ENCODE measurements at places on chromosomes 6 and 20.
A peak's percentile ranks its signal among the peaks of the same experiment; 100 is the strongest.

DNA sequence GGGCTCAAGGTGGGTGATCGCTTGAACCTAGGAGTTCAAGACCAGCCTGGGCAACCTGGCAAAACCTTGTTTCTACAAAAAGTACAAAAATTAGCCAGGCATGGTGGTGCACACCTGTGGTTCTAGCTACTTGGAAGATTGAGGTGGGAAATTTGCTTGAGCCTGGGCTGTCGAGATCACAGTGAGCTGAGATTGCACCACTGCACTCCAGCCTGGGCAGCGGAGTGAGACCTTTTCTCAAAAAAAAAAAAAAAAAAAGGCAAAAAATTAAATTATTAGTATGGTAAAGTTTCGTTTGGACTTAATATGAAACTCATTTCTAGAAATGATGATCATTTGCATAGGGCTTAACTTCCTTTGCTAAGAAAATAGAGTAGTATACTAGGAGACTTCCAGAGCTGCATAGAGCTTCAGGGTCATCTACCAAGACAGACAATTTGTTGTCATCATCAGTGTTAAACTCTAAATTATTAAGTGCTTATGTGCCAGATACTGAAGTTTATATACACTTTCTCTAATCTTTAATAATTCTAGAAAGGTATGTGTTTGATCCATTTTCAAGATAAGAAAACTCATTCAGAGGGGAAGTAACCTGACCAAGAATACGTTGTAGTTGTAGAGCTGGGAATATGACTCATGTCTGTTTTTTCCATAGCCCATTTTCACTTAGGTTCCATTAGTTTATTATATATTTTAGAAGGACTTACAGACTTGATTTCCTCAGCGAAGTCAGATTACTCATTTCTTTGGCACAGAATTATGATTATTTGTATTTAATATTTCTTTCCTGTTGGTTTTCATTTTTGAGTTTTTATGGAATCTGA, 84.5 kb downstream of the SLC16A10 start:
- H3K4me3 ChIP-seq = no peak overlapping the region
- DNase-seq = no peak
- H3K4me1 ChIP-seq = peaks cover 11% of the 10 kb centered on the region
- no peaks in the 10 kb centered on the region for H3K36me3 ChIP-seq
- H3K27ac ChIP-seq = no peak overlapping the region

GRCh38 chr6:126069449-126069848, 83.1 kb downstream of the TRMT11 start:
- no peak overlapping the region for H3K4me3 ChIP-seq
- H3K27me3 ChIP-seq = no peaks in the 10 kb centered on the region

DNA sequence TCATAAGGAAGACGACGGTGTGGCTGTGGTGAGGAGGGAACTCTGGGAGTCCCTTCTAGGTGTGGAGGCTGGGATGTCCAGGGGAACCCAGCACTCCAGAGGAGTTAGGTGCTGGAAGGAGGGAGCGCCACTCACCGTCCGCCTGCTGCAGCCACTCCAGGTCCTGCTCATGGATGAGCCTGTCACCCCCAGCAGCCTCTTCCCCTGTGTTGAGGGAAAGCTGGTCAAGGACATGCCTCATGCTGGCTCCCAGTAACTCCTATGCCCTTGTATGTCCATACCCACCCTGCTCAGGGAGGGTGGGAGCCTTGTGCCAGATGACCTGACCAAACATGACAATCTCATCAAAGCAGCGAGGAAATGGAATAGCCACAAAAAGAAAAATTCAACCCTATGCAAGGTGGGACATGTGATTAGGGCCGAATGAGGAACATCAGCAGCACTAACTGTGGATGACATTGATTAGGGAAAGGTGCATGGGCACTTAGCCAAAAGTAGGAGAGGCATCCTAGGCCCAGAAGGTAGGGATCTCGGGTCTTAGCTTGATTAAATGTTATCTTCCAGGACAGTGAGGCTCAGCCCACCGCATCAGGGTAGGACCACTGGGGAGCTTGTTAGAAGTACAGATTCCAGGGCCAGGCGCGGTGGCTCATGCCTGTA, 3.0 kb downstream of the DNPH1 start:
- DNase-seq = no peak
- no peaks in the 10 kb centered on the region for H3K36me3 ChIP-seq
- peaks cover 11% of the 10 kb centered on the region for H3K4me1 ChIP-seq
- no peak overlapping the region for H3K27ac ChIP-seq
- H3K27me3 ChIP-seq = no peaks in the 10 kb centered on the region

DNA sequence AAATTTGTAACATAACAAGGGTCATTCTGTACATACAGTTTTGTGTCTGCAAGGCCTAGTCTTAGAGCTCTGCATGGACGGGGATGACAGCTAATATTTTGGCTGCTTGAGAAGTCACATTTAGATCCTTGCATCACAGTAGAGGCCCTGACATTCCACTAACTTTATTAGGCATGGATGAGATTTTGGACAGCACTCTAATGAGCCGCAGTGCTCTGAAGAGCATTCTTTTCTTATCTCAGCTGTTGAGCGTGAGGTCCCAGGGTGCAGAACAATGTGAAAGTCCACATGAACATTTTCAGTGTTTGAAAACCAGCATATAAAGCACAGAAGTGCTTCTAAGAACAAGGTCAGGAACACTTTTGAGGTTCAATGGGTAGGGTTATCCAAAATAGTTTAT, 58.9 kb downstream of the IPCEF1 start:
- peaks cover 20% of the 10 kb centered on the region for H3K4me1 ChIP-seq
- H3K27ac ChIP-seq = peak overlapping the region; percentile 11
- H3K27me3 ChIP-seq = no peaks in the 10 kb centered on the region
- DNase-seq = peak; percentile 45
- no peak overlapping the region for H3K4me3 ChIP-seq

DNA sequence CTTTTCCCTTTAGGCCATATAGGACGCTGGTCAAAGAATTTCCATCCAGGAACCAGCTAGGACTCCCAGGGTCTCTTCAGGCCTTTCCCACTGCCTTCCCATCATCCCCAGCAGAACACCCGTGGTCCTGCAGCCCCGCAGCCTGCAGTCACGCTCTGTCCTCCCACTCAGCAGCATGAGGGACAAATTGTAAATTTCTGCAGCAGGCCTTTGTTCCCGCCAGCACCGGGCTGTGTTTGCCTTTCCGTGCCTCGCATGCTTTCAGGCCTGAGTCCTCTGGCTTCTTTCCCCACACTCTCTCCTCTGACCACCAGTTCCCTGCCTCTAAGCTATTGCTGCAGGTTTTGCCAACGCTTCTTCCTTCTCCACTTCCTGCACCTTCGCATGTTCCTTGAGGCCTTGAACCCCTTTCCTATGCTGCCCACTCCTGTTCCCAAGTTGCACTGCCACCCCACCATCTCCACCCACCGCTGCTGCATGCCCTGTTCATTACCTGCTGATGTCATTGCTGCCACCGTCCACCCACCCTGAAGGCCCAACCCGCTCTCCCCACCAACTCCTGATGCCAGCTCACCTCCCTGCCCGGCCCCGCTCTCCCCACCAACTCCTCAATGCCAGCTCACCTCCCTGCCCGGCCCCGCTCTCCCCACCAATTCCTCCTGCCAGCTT, 49.8 kb downstream of the RNASET2 start:
- no peak for DNase-seq
- no peak overlapping the region for H3K4me3 ChIP-seq
- no peaks in the 10 kb centered on the region for H3K27me3 ChIP-seq
- no peak overlapping the region for H3K27ac ChIP-seq
- H3K4me1 ChIP-seq = no peaks in the 10 kb centered on the region
- no peaks in the 10 kb centered on the region for H3K36me3 ChIP-seq

GRCh38 chr6:50062051-50062450, 12.3 kb upstream of the DEFB112 start:
- H3K27me3 ChIP-seq = no peaks in the 10 kb centered on the region
- H3K36me3 ChIP-seq = no peaks in the 10 kb centered on the region
- H3K27ac ChIP-seq = no peak overlapping the region
- no peaks in the 10 kb centered on the region for H3K4me1 ChIP-seq
- H3K4me3 ChIP-seq = no peak overlapping the region
- DNase-seq = no peak

DNA sequence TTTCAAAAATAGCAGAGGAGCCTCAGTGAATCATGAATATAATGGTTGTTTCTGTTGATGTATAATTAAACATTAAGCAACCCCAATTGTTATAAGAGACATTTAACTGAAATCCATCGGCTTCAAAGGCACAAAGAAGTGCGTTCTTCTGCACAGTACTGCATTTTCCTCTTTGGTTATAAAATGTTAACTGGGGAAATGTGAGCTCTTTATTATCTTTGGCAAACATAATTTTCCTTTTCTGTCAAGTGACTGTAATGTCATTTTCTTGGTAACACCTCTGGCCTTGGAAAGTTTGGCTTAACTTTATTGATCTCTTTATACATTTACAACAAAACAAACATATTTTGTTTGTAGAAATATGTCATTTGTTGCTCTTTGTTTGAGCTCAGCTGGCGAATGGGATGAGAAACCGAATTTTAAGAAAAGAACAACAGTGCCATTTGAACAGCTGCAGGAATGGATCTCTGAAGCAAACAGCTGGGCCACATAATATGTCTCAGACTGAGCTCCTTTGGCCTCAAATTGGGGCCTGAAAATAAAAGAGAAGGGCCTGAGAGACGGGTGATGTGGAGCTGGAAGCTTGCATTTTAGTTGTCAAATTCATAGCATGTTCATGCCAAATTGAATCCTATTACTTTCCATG, 427.0 kb upstream of the SPTLC3 start:
- H3K36me3 ChIP-seq = no peaks in the 10 kb centered on the region
- no peak overlapping the region for H3K4me3 ChIP-seq
- no peaks in the 10 kb centered on the region for H3K27me3 ChIP-seq
- no peaks in the 10 kb centered on the region for H3K4me1 ChIP-seq

- no peaks in the 10 kb centered on the region for H3K4me1 ChIP-seq
- no peak for DNase-seq
- no peak overlapping the region for H3K27ac ChIP-seq
- H3K4me3 ChIP-seq = no peak overlapping the region
- H3K36me3 ChIP-seq = no peaks in the 10 kb centered on the region
Observed at GRCh38 chr20:44619294-44619693, 32.2 kb downstream of the ADA start.

- H3K36me3 ChIP-seq = no peaks in the 10 kb centered on the region
- peak overlapping the region; percentile 82 for H3K27ac ChIP-seq
Observed at GRCh38 chr6:7106215-7106751, 1.5 kb upstream of the RREB1 start.

GRCh38 chr6:30836957-30837356, 47.4 kb upstream of the DDR1 start:
- H3K27me3 ChIP-seq = no peaks in the 10 kb centered on the region
- peaks cover 13% of the 10 kb centered on the region for H3K4me1 ChIP-seq
- no peak overlapping the region for H3K27ac ChIP-seq
- H3K4me3 ChIP-seq = no peak overlapping the region

GRCh38 chr6:132009175-132009574, 58.0 kb upstream of the CCN2 start:
- no peak for DNase-seq
- no peaks in the 10 kb centered on the region for H3K4me1 ChIP-seq
- no peak overlapping the region for H3K27ac ChIP-seq
- no peaks in the 10 kb centered on the region for H3K27me3 ChIP-seq

GRCh38 chr6:3337521-3338350, 79.0 kb downstream of the PSMG4 start:
- peaks cover 19% of the 10 kb centered on the region for H3K4me1 ChIP-seq
- H3K4me3 ChIP-seq = no peak overlapping the region
- peak overlapping the region; percentile 37 for H3K27ac ChIP-seq
- no peak for DNase-seq
- no peaks in the 10 kb centered on the region for H3K36me3 ChIP-seq
- H3K27me3 ChIP-seq = no peaks in the 10 kb centered on the region

GRCh38 chr6:42423244-42423643, 28.5 kb downstream of the TRERF1 start:
- no peaks in the 10 kb centered on the region for H3K27me3 ChIP-seq
- H3K36me3 ChIP-seq = no peaks in the 10 kb centered on the region
- H3K27ac ChIP-seq = no peak overlapping the region
- no peak overlapping the region for H3K4me3 ChIP-seq
- DNase-seq = no peak

GRCh38 chr20:17625246-17626051, 55.6 kb downstream of the DSTN start:
- no peak for DNase-seq
- H3K27me3 ChIP-seq = no peaks in the 10 kb centered on the region
- peak overlapping the region; percentile 59 for H3K27ac ChIP-seq

- no peaks in the 10 kb centered on the region for H3K27me3 ChIP-seq
- H3K36me3 ChIP-seq = no peaks in the 10 kb centered on the region
- H3K27ac ChIP-seq = no peak overlapping the region
- H3K4me3 ChIP-seq = no peak overlapping the region
- no peaks in the 10 kb centered on the region for H3K4me1 ChIP-seq
Observed at GRCh38 chr6:18829272-18829870, 442.2 kb downstream of the RNF144B start.

- H3K27me3 ChIP-seq = no peaks in the 10 kb centered on the region
- peak overlapping the region; percentile 56 for H3K4me3 ChIP-seq
- no peak for DNase-seq
- no peaks in the 10 kb centered on the region for H3K36me3 ChIP-seq
- peak overlapping the region; percentile 86 for H3K27ac ChIP-seq
Observed at GRCh38 chr6:106085692-106085983, 498 bp upstream of the PRDM1 start.

GRCh38 chr6:159929819-159930218, 39.0 kb downstream of the MAS1 start:
- no peaks in the 10 kb centered on the region for H3K36me3 ChIP-seq
- no peak overlapping the region for H3K27ac ChIP-seq
- no peak overlapping the region for H3K4me3 ChIP-seq
- no peak for DNase-seq

DNA sequence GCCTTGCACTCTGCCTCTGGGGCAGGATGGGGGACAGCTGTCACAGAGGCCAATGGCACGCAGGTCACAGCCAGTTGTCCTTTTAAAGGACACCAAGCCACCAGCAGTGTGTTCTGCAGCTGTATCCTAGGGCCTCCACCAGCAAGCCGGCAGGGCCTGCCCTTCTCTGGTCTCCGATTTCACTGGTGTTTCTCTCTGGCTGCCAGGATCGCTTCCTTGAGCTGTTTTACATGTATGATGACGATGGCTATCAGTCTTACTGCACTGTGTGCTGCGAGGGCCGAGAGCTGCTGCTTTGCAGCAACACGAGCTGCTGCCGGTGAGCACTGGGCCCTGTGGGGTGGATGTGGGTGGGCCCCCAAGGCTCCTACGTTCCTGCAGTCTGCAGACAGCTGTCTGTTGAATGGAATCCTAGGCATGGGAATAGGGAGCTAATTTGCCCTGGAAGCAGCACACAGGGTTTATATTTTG, 22.7 kb upstream of the MAPRE1 start:
- H3K27ac ChIP-seq = no peak overlapping the region
- H3K4me3 ChIP-seq = no peak overlapping the region
- H3K27me3 ChIP-seq = no peaks in the 10 kb centered on the region
- peaks cover 5% of the 10 kb centered on the region for H3K36me3 ChIP-seq
- peaks cover 6% of the 10 kb centered on the region for H3K4me1 ChIP-seq

GRCh38 chr6:137160763-137161162, 12.7 kb downstream of the IL22RA2 start:
- H3K4me1 ChIP-seq = peaks cover 6% of the 10 kb centered on the region
- no peak overlapping the region for H3K4me3 ChIP-seq
- no peaks in the 10 kb centered on the region for H3K36me3 ChIP-seq

- H3K4me3 ChIP-seq = no peak overlapping the region
- peak overlapping the region; percentile 50 for H3K27ac ChIP-seq
Observed at GRCh38 chr6:71510057-71510713, 221.6 kb downstream of the OGFRL1 start.

GRCh38 chr6:7879980-7880717, 30.4 kb downstream of the TXNDC5 start:
- H3K4me1 ChIP-seq = no peaks in the 10 kb centered on the region
- H3K27me3 ChIP-seq = no peaks in the 10 kb centered on the region
- no peak for DNase-seq
- H3K27ac ChIP-seq = no peak overlapping the region

All from Caco-2 (cell line).